Airway epithelial cell (primary cell): ENCODE measurements at places on chromosomes 3 and 15. TPM values are rescaled to one million over a fixed set of nuclear protein-coding genes. Genes with fewer than 3 reads are reported as not detected.

The TMC3 gene
- total RNA-seq = not detected in 2 replicates

The SLC41A3 gene
- 24.4 and 32.1 TPM in 2 replicates for total RNA-seq

The IGSF10 gene
- total RNA-seq = under 0.01 and 0.07 TPM in 2 replicates

The UBP1 gene
- 41.4 and 54.9 TPM in 2 replicates for total RNA-seq

The DBR1 gene
- 8.5 and 11.9 TPM in 2 replicates for total RNA-seq

The LMOD3 gene
- not detected in 2 replicates for total RNA-seq

The MYRIP gene
- not detected in 2 replicates for total RNA-seq

The IQCF2 gene
- not detected in 2 replicates for total RNA-seq

The OIP5 gene
- 13.7 and 15.5 TPM in 2 replicates for total RNA-seq

The LTF gene
- 0.07 TPM in 1 of 2 replicates, not detected in the other for total RNA-seq

The EXD1 gene
- total RNA-seq = 0.28 TPM in 1 of 2 replicates, not detected in the other

The CCR2 gene
- not detected in 2 replicates for total RNA-seq

The GOLGA8T gene
- total RNA-seq = not detected in 2 replicates

The ARL6IP5 gene
- 84.0 and 88.2 TPM in 2 replicates for total RNA-seq

The NPAP1 gene
- total RNA-seq = not detected in 2 replicates

The DNAH12 gene
- total RNA-seq = not detected in 2 replicates

The LRRIQ4 gene
- not detected in 2 replicates for total RNA-seq

The KPNA1 gene
- total RNA-seq = 17.7 and 29.8 TPM in 2 replicates

The EFCC1 gene
- total RNA-seq = not detected in 2 replicates

The STRIT1 gene
- total RNA-seq = not detected in 2 replicates

The GOLGA6B gene
- not detected in 2 replicates for total RNA-seq

The TTC14 gene
- 9.9 and 16.9 TPM in 2 replicates for total RNA-seq

The ARHGEF26 gene
- 2.6 and 2.8 TPM in 2 replicates for total RNA-seq

The RAD51 gene
- total RNA-seq = 10.8 and 13.8 TPM in 2 replicates

The OCA2 gene
- total RNA-seq = 0.63 and 0.88 TPM in 2 replicates

The CPEB1 gene
- not detected in 2 replicates for total RNA-seq

The THBS1 gene
- 467 and 613 TPM in 2 replicates for total RNA-seq

The SPINK8 gene
- not detected in 2 replicates for total RNA-seq

The UROC1 gene
- not detected in 2 replicates for total RNA-seq

The FBXW12 gene
- total RNA-seq = not detected in 2 replicates

The ASB14 gene
- total RNA-seq = not detected in 2 replicates

The GDPGP1 gene
- 1.6 and 3.4 TPM in 2 replicates for total RNA-seq

The PCLAF gene
- total RNA-seq = 31.2 and 54.0 TPM in 2 replicates

The GOLGA6A gene
- not detected in 2 replicates for total RNA-seq

The CDC25A gene
- total RNA-seq = 14.2 and 22.8 TPM in 2 replicates

The HHLA2 gene
- total RNA-seq = not detected in 2 replicates

The ESYT3 gene
- 0.14 and 0.28 TPM in 2 replicates for total RNA-seq

The CA12 gene
- 113 and 131 TPM in 2 replicates for total RNA-seq

The PYGO1 gene
- 0.33 and 0.49 TPM in 2 replicates for total RNA-seq

The NLGN1 gene
- 0.05 and 0.14 TPM in 2 replicates for total RNA-seq

The TGM4 gene
- 0.33 and 0.35 TPM in 2 replicates for total RNA-seq

The SERPINI1 gene
- total RNA-seq = 3.8 and 4.6 TPM in 2 replicates

The TMEM40 gene
- total RNA-seq = 61.0 and 61.1 TPM in 2 replicates

The HYAL1 gene
- total RNA-seq = 29.3 and 29.6 TPM in 2 replicates

The CGNL1 gene
- 0.56 and 0.71 TPM in 2 replicates for total RNA-seq

The PLA2G4E gene
- total RNA-seq = 3.7 and 5.1 TPM in 2 replicates

The SUSD5 gene
- 0.88 and 1.1 TPM in 2 replicates for total RNA-seq

The SCG3 gene
- not detected in 2 replicates for total RNA-seq

The CFAP100 gene
- not detected in 2 replicates for total RNA-seq

The ARL14 gene
- total RNA-seq = 0.42 and 1.1 TPM in 2 replicates
